Stimulated activated CD4-positive, alpha-beta T cell treated with anti-CD3 and anti-CD28 coated beads, Interleukin-12 subunit alpha, Interleukin-12 subunit beta, amount 100 ng/mL, for 24 hours (primary cell): ENCODE measurements at places on chromosomes 2 and 18.

DNA sequence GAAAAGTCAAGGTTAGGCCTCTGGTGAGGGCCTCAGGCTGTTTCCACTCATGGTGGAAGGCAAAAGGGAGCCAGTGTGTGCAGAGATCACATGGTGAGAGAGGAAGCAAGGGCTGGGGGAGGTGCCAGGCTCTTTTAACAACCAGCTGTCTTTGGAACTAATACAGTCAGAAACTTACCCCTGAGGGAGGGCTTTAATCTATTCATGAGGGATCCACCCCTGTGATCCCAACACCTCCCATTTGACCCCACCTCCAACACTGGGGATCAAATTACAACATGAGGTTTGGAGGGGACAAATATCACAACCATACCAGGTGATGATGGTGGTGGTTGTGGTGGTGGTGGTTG, 10.9 kb downstream of the POLI start:
- DNase-seq, result no peak

GRCh38 chr2:175275539-175275938, 94.0 kb upstream of the ATP5MC3 start:
- no peak for DNase-seq

DNA sequence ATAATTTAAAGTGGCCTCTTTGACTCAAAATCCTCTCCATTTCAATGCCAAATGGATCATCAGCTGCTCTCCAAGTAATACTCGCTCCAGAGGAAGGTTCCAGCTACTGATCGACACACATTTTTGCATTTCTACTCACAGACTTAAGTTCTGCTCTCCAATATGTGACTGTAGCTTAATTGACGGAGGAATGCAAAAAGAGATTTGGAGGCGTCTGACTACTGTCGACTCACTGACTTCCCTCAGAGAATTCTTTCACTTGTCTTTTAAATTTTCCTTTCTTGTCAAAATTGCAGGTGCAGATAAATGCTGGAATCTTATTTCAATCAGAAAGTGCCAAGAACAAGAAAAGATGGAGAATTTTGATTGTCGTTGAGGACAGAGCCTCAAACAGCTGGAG, 84.1 kb upstream of the PAPOLG start:
- DNase-seq, result no peak

GRCh38 chr2:238988752-238989151, 140.9 kb downstream of the TWIST2 start:
- no peak for DNase-seq

- no peak for DNase-seq
Observed at GRCh38 chr2:101120124-101120996, 30.8 kb downstream of the TBC1D8 start.

DNA sequence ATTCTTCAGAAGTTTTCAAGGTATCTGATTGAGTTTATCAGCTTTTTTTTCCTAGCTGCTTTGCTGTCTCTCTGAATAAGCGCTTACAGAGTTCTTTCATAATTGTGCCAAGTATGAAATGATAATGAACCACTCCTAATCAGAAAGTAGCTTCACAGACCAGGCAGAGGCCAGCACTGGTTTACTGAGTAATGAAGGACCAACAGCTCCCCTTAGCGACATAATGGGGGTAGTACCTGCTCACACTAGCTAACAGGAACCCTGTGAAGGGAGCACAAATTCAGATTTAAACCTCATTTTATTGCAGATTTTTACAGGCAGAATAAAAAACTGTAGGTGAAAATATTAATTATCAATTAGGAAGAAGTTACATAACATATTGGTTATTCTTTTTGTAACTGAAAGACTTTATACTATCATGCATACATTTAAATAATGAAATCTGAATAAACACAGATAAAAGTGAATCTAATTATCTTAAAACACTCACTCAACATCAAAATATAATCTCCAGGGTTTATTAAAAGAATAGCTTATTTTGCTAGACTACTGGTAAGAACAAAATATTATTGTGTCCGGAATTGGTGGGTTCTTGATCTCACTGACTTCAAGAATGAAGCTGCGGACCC, 53.7 kb upstream of the LRRC30 start:
- no peak for DNase-seq

- DNase-seq, result no peak
Observed at GRCh38 chr2:55153584-55154299, 78.4 kb downstream of the CLHC1 start.

DNA sequence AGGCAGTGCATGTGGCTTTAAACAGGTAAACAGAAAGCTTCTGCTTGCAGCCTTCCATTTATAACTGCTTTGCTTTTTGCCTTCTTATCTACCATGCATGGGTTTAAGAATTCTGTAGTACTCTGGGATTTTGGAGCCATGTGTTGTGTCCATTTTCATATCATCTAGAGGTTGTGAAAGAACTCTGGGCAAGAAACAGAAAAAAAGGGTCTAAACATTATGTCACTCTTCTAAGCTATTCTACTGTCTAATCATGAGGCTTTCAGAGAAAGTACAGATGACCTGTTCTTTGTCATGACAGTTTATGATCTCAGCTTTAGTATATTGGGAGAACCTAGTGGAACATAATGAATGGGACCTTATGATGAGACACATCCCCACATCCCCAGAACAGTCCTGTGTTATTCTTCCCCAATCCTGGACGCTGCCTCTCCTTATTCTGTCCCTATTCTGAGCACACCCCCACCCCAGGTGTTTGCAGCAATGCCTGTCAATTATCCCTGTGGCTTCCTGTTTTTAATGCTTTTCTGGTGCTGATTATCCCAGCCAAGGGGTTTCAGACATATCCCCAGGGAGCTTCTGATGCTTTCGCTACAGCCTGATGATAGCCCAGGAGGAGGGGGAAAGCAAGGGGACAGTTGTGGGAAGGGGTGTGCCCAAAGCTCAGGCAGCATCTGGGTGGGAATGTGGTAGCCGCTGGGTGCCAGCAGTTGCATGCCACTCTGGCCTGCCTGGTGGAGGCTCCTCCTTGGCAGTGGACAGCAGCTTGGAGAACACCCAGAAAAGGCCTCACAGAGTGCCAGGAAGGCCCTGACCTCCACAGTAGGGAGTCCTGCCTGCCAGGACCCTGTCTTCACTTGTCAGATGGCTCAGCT, 169.5 kb upstream of the MAP3K20 start:
- DNase-seq, result no peak

DNA sequence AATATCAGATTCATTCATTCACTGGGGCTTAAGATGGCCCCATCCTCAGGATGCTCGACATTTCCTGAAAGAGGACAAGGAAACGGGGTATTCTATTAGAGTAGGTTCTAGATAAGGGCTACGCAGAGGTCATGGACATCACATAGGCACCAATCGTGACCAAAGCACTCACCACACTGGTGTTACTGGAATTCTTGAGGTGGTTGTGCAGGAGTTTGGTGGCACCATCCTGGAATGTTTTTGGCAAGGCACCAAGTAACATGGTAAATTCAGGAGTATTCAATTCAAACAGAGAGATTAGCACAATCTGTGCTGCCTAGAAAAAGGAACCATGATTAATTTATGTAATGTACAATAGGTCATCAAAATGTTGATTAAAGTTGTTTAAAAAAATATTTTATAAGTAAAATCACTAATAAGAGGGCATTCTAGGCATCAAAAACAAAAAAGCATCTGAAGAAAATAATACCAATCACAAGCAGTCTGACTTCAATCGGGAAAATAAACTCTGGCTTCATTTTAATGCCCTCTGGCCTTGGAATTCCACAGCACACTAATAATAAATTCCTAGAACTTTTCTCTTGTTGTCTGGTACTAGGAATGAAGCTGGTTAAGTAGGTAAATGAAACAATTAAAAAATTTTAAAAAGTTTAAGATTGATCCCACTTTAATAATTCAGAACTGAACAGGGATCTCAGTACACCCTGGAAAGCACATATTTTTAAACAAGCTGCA, 102.8 kb upstream of the TFCP2L1 start:
- no peak for DNase-seq

DNA sequence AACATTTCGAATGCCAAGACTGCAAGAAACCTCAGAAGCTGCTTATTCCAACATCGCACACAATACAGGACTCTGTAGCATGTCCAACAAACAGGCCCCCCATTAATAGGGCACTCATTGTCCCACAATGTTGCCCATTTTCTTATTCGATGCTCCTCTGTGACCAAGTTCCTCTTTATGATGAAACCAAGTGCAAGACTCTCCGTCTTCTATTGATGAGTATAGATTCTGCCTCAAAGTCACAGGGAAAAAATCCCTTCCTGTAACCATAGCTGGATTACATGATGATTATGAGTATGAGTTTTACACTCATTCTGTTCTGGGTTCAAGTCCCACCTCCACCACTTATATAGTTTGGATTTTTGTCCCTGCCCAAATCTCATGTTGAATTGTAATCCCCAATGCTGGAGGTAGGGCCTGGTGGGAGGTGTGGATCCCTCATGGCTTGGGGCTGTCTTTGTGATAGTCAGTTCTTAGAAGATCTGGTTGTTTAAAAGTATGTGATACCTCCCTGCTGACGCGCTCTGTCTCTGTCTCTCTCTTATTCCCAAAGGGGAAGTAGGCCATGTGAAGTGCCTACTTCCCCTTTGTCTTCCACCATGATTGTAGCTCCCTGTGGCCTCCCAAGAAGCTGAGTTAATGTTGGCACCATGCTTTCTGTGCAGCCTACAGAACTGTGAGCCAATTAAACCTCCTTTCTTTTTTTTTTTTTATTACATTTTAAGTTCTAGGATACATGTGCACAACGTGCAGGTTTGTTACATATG, 148.7 kb downstream of the OSR1 start:
- DNase-seq, result no peak

GRCh38 chr2:20072436-20073158, 21.2 kb upstream of the LAPTM4A start:
- no peak for DNase-seq

- no peak for DNase-seq
Observed at GRCh38 chr2:40448476-40449079, 3.3 kb downstream of the SLC8A1 start.

DNA sequence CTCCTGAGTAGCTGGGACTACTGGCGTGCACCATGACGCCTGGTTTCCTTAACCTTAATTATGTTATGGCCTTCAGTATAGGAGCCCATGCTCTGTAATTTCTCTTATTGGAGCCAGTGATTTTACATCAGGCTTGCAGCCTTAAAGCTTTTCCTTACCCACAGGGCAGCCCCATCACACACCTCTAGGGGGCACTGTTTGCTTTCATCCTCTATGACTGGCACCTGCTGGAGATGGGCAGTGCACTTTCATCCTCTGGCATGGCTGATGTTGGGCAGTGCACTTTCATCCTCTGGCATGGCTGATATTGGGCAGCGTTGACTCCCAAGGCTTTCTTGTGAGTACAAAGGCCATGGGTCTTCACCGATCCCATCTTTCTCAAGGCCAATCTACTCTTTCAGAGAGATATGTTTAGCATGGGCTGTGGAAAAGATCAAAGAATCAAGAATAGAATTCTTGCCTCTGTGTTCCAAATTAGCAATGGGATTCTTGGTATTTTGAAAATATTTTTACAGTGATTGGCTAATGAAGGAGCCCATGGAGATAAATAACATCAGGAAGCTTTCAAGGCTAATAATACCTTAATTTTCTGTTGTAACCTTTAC, 80.7 kb upstream of the MEX3C start:
- peak; percentile 42 for DNase-seq

DNA sequence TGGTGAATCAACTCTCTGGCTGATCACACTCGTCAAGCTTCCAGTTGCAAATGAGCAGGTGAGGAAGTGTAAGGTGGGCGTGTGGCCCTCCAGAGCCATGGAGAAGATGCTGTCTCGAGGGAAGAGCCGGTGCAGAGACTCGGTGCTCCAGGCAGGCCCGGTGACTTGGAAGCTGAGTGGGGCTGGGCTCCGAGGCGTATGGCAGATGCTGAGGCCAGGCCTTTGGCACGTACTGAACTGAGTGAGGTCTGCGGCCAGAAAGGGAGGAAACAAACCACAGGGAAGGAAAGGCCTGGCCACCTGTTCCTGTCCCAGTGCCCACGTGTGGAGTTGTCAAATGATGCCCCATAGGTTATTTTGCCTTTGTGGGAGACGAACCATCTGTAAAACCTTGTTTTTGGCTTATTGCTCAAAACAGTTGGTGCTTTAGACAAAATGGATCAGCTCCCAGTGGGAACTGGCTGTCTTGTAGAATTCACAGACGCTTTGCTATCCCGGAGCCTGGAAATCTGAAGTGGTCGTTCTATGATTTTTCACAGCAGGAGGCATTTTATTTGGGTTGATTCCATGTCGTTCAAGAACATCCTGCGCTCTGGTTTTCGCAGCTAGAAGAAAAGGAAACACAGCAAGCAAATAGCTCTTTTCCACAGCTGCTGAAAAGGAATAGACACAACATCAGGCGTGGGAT, 117.5 kb upstream of the TMEM18 start:
- no peak for DNase-seq

DNA sequence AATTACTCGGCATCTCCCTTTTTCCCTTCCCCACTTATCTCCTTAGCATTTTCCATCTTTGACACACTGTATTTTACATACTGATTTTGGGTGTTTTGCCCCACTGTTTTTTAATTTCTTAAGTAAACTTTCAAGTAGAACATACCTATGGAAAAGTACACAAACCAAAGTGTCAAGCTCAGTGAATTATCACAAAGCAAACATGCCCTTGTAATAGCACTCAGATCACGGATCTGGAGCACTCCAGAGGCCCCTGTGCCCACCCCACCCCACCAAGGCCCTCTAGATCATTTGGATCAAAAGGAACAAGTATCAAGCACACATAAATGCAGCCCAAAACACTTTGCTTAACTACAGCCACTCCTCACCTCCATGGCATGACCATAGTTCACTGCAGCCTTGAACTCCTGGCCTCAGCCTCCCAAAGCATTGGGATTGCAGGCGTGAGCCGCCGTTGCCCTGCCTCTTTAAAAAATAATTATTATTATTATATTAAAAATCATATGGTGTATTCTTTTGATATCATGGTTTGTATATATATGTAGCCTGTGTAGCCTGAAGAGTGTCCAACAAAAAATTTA, 38.1 kb downstream of the FER1L5 start:
- DNase-seq, result no peak

GRCh38 chr18:41805341-41805740, 149.7 kb upstream of the PIK3C3 start:
- no peak for DNase-seq

DNA sequence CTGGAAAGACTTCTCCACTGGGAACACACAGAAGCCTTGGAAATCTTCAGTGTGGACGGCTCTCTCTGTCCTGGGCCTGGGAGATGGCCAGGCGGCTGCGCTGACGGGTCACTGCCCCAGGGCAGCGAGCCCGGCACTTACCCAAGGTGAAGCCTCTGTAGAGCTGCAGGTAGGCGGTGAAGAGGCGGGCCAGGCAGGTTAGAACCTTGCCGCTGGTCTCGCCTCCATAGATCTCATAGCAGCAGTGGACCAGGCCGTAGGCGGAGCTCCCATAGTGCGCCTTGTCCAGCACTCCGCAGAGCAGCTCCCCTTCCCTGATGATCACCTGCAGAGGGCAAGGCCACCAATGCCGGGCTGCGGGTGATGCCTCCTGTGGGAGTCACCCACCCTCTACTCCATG, 53.0 kb downstream of the POLR1A start:
- DNase-seq, result no peak

DNA sequence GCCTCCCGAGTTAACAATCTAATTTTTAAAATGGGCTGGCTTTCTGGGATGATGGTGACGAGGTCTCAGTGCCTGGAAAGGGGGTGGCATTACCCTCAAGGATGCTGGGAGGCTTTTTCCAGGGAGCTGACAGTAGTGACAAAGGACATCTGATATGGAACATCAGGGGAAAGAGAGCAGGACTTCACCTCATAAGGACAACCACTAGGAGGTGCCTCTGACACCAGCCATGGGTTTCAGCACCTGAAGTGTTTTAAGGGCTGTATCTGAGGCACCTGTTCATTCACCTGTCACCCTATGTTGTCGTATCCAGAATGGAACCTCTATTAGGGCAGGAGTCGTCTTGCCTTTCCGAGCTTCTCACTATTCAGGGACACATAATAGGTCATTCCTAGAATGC, 10.8 kb downstream of the IL36B start:
- DNase-seq, result no peak
